ENCODE measurements at places on chromosomes 5 and 9. TPM values are rescaled to one million over a fixed set of nuclear protein-coding genes. Genes with fewer than 3 reads are reported as not detected.

DNA sequence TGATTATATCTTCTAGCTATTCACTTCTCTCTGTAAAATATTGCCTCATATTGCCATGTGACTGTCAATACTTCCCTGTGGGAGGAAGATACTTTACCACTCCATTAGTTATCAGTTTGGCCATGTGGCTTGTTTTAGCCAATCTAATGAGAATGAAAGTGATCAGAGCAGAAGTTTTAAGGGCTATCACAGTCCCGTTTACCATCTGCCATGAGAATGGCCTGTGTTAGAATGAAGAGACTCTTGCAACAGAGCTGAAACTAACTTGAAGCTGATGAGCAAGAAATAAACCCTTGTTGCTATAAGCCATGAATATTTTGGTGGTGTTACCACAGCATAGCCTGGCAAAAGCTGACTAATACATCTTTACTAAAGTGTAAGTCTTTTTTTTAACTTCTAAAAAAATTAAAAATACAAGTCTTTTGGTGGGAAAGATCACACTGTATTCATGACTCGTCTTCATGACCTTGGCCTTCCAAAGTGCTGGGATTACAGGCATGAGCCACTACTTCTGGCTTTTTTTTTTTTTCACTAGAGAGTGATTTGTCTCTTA is 68.0 kb upstream of the CTNNA1 start:
- DNase-seq = no peak

GRCh38 chr9:37424686-37425297 is 2.3 kb downstream of the GRHPR start:
- no peak for DNase-seq

- no peak for DNase-seq
Measured at GRCh38 chr9:124928116-124928515, 12.8 kb downstream of the GOLGA1 start.

FYB1 gene
- total RNA-seq = 4.2 TPM

ALDH1A1 gene
- total RNA-seq = 19.8 TPM

NMUR2 gene
- not detected for total RNA-seq

DNAJC18 gene
- 11.5 TPM for total RNA-seq

SNCAIP gene
- total RNA-seq = 1.2 TPM

All from Right ventricle myocardium superior (tissue), 1 donor.